NCI-H1105 treated with DMSO at 0.1 percent for 48 hours (cell line): ENCODE measurements at places on chromosomes 5 and 9.
A peak's percentile ranks its signal among the peaks of the same experiment; 100 is the strongest.

DNA sequence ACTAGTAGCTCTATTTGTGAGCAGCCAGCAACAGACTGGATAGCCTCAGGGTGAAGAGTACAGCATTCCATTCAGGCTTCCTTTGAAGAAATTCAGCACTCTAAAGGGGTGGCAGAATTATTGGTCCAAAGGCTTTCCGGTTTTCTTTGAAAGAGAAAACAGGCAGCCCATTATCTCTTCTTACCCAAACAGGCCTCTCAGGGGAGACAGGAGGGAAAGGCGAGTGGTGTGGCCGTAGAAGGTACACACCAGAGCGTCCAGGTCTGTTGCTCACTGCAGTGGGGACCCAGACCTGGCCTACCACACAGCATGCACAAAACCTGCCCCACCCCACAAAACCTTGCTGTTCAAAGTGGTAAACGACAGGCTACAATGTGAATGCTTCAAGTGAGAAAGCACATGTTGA lies 83.3 kb downstream of the ZNF608 start:
- no peak for DNase-seq

DNA sequence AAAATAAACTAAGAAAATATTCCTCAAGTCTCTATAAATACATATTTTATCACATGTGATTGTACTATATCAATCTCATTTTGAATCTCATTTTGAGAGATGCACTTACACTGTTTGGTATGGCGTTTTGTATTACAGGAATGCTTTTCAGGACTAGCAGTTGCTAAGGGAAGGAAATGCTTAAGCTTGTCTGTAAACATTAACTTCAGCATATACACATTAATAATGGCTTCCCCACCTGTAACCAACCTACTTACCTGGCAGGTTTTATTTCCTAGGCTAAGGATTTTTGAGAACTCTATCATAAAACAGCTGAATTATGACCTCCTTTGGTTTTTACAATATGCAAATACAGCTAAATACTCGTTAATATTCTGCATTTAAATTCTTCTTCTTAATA lies 141.0 kb upstream of the GRHPR start:
- DNase-seq: no peak

DNA sequence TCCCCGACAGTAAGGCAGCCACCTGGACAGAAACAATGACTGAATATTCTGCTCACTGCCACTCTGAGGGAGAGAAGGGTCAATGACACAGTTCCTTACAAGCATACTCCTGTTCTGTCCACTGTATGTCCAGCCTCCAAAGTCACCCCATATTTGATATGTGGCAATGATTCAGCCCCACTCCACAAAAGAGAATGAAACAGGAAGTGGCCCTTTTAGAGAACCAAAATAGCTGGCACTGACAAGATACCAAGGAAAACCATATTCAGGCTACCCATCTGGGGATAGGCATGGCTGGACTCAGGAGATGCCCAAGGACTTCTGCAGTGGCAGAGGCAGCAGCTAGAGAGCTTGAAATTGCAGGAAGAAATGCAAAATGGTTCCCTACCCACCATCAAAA lies 12.8 kb upstream of the GFRA3 start:
- DNase-seq: no peak

- DNase-seq: no peak
Observed at GRCh38 chr9:105038051-105038450, 110.1 kb upstream of the ABCA1 start.

DNA sequence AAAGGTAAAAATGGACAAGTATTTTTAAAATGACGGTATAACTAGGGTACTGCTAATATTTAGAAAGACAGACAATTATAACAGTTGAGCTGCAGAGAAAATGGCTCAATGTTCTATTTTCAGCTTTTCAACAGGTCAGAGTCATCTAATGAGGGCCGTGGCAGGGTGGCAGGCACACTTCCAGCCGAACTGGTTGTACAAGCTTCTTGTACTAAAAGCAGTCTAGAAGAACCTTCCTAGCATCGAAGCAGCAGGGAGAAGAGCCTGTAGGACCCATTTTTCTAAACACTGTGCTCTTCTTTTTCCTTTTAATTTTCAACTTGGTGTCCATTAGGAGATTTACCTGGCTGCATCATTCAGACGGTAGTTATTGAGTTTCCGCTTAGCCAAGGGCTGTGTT lies 85.6 kb downstream of the SLC28A3 start:
- DNase-seq: no peak

- DNase-seq: no peak
Observed at GRCh38 chr5:146640285-146640896, 124.4 kb upstream of the GPR151 start.

DNA sequence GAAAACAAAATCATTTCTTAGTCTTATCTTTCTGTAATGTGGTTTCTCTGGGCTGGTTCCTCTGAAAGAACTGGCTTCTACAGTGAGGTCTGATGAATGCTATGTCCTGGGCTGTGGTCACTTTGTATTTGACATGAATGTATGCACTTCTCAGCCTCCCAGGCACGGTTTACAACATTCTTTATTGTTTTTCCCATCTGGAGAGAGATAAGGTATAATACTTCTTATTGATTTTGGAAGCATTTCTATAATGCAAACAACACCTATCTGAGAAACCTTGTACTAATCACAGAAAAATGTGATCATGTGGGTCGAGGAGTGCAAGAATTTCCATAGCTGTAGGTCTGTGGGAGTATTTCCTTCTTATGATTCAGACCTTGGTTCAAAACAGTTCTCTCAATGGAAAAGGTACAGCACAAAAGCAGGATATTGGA lies 46.9 kb downstream of the ACTBL2 start:
- no peak for DNase-seq

DNA sequence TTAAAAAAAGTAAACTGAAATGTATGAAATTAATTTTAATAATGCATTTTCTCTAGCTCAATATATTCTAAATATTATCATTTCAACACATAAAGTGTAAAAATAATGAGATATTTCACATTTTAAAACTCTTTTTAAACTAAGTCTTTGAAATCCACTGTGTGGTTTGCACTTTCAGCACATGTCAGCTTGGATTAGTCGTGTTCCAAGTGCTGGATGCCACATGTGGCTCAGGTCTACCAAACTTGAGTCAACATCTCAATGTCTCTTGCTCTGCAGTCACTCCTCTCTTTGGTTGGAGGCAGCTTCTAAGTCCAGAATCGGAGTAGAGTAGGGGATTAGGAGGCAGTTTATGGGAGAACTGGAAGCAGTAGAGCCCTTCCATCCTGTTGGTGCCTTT lies 173.7 kb upstream of the ANKRD55 start:
- no peak for DNase-seq

GRCh38 chr9:16191691-16192402 lies 639.0 kb downstream of the CCDC171 start:
- DNase-seq: peak; percentile 64

GRCh38 chr5:172706796-172707195 lies 64.2 kb downstream of the DUSP1 start:
- DNase-seq: no peak

- DNase-seq: no peak
Observed at GRCh38 chr5:156647034-156647451, 203.1 kb upstream of the PPP1R2B start.

- DNase-seq: no peak
Observed at GRCh38 chr9:76358628-76359280, 35.5 kb downstream of the RFK start.

DNA sequence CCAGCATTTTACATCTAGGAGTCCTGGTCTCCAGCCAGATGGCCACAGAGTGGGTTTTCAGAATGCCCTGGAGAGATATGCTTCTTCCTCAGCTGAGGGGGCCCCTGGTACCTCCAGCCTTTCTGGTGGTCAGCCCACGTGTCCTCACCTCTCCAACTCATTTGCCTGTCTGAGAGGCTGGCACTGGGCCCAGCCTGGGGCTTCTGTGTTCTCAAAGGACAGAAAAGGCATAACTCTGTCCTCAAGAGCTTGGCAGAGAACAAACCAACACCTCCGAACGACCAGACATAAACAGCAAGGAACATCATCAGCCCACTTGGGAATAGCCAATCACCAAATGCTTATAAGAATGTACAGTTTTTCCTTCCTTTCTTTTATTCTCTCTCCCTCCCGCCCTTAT lies 17.1 kb downstream of the ENG start:
- DNase-seq: peak; percentile 19

- no peak for DNase-seq
Observed at GRCh38 chr9:95085861-95086563, 231.5 kb downstream of the FANCC start.

DNA sequence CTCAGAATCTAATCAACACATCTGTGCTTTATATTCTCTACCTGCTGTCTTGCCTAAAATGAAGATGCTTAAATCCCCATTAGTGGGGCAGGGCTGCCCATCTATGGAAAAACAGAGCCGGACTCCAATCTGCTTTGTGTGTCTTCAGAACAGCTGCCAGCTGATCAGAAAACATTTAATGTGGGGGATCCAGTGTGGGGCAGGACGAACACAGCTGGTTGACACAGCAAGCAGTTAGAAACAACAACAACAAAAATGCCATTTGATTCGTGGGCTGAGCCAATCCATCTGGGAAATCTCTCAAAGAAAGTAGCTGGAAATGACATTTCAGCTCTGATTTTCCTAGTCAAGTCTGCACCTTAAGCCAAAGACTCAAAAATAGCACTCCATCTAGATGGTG lies 99.8 kb downstream of the PPP2R2B start:
- no peak for DNase-seq

DNA sequence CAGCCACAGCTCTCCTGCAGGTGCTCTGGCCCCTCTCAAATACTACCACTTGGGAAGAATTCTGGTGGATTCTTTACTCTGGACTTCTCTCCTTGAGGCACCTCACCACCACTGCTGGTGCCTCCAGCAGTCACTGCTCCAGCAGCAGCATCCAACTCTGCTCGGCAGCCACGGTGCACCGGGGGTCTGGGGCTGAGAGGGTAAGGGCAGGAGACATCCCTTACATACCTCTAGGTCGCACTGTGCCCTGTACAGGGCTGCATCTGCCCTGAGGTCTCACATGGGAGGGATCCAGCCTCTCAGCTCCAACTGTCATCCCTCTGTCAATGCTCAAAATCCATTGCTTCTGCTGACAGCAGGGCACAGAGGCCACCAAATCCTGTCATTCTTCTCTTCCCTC lies 588.2 kb downstream of the CDK5RAP2 start:
- no peak for DNase-seq

GRCh38 chr5:55520117-55520839 lies 14.5 kb downstream of the PLPP1 start:
- no peak for DNase-seq

DNA sequence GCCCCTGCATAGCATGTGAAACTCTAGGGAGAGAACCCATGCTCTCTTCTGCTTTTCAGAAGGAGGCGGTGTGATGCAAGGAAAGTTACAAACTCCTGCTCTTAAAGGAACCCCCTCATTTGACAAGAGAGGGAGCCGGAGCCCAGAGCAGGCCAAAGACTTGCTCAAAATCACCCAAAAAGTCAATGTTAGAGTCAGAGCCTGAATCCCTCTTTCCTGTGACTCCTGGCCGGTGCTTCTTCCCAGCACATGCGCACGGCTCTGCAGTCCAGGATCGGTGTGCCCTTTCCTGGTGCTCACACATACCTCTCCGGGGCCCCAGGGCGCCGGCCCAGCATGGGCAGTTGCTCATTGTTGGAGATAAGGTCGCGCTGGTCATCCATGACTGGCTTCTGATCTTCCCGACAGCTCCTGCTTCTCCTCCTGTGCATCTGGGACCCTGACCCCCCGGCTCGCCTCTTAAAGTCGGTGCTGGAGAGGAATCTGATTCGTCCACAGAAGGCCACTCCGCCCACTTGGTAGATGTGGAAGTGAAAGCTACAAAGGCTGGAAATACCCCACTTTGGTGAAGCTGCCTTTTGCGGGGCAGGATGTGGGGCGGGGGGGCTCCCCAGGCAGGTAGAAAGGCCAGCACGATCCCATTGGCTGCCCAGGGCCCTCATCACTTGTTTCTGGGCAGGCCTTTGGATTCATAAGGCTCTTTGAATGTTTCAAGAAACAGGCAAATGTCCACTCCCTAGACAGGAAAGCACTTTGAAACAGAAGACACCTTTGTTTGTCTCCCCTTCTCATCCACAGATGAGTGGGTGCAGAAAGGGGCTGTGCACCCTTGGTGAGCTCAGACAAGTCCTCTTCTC lies at the start of gene CD74:
TSS of gene CD74 (minus strand) at position 592 of the 857 bp plus-strand sequence. CDS start at position 431, 161 bp downstream.
- DNase-seq: no peak

- DNase-seq: no peak
Observed at GRCh38 chr5:147084702-147085101, 150.1 kb upstream of the STK32A start.

DNA sequence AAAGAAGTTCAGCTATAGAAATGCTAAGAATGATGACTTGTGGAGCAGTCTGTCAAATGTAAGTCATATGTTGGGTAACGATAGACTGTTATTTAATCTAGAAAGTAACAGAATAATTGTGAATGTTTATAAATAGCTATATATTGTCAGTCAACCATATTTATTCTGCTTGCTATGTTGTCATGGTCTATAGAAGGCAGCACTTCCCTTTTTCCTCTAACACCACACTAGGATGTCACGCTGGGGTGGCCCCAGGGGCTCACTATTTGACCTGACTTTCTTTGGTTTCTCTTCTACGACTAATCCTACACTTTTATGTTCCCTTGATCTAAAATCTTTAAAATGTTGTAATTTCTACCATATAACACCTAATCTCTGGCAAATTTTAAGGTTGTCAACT lies 20.5 kb downstream of the ERAP2 start:
- no peak for DNase-seq

DNA sequence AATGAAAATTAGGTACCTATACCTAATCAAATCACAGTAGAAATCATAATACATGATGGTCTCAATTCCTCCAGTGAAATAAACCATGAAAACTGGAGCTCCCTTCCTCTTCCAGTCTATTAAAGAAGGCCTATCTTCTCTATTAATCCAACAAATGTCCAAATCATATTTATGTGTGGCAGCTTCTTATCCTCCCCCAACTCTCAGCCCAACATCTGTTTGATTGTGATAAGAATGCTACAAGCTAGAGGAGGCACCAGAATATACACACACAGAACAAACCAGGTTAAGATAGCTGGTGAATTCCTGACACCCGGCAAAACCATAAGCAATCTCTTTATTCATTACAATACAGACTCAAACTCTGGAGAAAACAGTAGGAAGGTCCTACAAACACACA lies 110.8 kb downstream of the FBXL17 start:
- DNase-seq: no peak

DNA sequence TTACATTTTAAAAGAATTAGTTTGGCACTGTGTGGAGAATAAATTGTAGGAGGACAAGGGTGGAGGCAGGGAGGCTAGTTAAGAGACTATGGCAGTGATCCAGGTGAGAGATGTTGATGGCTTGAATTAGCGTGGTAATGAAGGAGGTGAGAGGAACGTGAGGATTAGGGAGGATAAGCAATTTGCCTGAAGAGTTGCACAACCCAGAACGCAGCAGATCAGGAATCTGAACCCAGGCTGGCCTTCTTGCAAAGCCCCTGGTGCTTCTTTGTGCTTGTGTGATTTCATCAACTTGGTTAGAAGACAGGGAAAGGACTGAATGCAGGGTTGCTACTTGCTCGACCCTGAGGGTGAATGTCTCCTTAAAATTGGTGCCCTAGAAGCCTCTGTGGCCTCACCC lies 6.9 kb upstream of the SCAMP1 start:
- DNase-seq: no peak

GRCh38 chr9:25207402-25208195 lies 470.6 kb downstream of the TUSC1 start:
- DNase-seq: no peak

GRCh38 chr9:33510262-33511183 lies 13.5 kb upstream of the ANKRD18B start:
- peak; percentile 54 for DNase-seq
